ENCODE measurements at places on chromosomes 5 and 9.

DNA sequence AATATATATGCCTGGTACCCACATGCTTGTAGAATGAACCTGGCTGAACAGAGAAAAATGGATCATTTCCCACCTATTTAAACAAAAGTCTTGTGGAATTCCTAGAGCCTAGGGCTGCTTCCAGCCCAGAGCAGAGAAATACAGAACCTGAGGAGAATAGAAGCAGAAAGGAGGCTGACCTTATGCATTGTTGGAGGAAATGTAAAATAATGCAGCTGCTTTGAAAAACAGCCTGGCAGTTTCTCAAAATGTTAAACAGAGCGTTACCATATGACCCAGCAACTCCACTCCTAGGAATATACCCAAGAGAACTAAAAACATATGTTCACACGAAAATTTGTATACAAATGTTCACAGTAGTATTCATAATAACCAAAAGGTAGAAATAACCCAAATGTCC is 15.1 kb downstream of the MAPKAP1 start:
- no peak for DNase-seq

DNA sequence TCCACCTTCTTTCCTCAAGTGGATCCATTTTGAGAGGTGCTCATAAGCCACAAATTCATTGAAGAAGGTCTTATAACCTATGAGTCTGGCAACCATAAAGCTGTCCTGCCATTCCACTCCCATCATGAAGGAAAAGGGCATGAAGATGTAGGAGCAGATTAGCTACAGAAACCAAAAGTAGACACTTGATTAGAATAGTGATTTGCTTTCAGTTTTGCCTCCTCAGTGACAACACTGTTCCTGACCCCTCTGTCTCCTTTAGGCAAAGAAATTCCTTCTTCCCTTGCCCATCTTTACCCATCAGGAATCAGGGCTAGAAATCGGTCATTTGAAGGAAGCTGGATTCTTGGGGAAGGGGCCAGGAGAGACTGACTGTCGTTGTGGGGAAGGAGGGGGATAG is 55.2 kb downstream of the SLC28A3 start:
- DNase-seq: no peak

DNA sequence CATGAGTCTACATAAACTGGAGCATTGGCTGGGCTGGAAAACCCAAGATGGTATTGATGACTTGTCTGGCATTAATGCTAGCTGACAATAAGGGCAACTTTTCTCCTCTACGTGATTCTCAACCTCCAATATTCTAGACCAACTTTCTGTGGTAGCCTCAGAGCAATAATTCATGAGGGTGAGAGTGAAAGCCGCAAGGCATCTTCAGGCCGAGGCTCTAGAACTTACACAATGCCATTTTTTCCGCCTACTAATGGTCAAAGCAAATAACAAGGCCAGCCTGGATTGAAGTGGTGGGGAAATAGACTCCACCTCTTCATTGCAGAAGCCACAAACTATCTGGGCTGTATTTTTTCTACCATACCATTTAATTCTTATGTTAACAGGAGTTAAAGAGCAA is 267.4 kb downstream of the GABRG2 start:
- no peak for DNase-seq

DNA sequence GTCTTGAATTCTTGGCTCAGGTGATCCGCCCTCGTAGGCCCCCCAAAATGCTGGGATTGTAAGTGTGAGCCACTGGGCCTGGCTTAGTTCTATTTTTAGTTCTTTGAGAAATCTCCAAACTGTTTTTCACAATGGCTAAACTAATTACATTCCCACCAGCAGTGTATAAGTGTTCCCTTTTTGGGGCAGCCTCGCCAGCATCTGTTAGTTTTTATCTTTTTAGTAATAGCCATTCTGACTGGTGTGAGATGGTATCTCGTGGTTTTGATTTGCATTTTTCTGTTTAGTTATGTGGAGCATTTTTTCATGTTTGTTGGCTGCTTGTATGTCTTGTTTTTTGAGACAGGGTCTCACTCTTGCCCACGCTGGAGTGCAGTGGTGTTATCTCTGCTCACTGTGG is 28.2 kb downstream of the CNOT6 start:
- peak; percentile 23 for DNase-seq

DNA sequence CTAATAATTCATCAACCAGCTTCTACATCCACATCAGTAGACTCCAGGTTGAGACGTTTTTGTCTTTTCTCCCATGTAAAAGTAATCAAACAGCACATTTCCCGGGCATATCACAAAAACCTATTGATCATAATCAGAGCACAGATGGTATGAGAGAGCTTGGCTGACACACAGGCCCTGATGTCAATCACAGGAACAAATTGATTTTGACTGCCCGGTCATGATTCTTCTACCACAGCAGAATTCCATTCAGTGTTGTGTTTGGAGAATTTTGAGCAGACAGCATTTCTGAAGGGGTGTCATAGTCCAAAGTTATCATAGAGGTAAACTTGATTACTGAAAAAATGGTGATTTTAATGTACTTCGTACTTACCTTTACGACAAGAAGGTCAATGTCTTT is 351.1 kb downstream of the ZSWIM6 start:
- no peak for DNase-seq

GRCh38 chr5:61612431-61612830 is 280.4 kb downstream of the ZSWIM6 start:
- DNase-seq: no peak

DNA sequence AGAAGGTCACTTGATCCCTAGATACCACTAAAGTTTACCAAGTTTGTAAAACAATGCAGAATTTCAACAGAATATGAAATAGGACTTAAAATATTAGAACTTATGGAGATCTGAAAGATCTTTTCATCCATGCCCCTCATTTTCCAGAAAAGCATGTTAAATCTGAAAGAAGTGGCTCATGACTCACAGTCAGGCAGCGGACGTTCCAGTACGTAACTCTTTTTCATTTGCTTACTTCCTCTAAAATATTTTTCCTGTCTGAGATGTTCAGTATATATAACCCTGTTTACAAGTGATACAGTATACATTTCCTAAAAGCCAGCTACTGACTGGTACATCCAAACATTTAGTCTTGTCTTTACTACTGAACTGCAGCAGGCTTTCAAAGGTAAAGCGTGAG is 22.3 kb downstream of the FBXW2 start:
- DNase-seq: no peak

DNA sequence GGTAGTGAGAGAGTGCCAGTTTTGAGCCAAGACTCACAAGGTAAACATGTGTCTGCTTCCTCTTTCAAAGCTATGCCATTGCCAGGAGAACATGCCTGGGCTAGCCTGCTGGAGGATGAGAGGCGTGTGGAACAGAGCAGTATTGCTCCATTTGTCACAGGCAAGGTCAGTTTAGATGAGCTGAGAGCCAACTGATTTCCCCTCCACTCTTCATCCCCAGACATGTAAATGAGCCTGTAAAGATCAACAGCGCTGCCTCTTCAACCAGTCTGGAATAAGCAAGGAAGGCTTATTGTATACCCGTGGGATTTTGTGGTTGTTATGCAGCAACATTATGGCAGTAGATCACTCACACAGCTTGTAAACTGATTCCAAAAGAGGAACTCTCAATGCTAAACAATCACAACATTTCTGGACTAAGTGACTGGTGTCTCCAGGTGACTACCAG is 8.2 kb upstream of the GDNF start:
- DNase-seq: no peak

GRCh38 chr5:98428806-98429205 is 344.7 kb upstream of the RGMB start:
- DNase-seq: no peak

GRCh38 chr5:73515232-73515631 is 17.0 kb downstream of the BTF3 start:
- peak; percentile 40 for DNase-seq

GRCh38 chr9:124602204-124602603 is 95.0 kb upstream of the NR5A1 start:
- DNase-seq: no peak

DNA sequence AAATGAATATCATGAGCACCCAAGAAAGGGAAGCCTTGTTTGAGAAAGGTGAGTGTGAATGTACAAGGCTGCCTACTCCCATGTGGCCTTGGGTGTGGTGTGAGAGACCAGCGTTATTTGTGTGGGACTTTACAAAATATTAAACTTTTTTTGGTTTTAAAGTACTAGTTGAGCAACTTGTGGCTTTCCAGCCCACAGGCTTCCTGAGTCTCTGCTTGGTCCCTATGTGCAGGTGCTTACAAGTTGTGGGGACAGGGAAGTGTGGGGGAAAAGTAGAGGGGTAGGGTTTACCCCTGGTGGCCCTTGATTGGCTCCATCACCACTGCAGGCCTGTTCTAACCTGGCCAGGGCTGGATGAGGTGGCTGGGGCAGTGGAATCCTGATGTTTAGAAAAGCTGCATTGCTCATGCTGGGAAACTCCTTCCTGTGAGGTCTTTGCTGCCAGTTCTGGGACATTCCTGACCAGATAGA is 19.7 kb downstream of the PTTG1 start:
- peak; percentile 52 for DNase-seq

- no peak for DNase-seq
These were observed 52.0 kb downstream of the RICTOR start for GRCh38 chr5:39022151-39022550.

DNA sequence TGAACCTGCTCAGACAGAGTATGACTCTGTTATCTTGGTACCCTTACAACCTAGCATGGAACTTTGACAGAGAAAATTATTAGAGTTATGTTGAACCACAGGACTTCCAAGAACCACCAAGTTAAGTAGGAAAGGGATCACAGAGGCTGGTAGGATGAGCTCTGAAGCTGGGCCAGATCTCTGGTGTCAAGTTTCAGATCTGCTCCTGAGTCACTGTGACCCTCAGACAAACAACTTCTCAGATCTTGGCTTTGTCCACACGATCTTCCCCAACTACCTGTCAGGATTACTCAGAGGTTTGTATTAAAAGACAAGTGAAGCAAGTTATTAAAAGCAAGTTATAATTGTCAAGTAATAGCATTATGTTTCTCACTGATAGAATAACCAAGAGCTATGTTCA is 189.0 kb downstream of the SEC61B start:
- no peak for DNase-seq

GRCh38 chr5:5198135-5198534 is 58.0 kb downstream of the ADAMTS16 start:
- DNase-seq: no peak

- no peak for DNase-seq
These were observed 1.5 kb downstream of the LCN10 start for GRCh38 chr9:136740971-136741882.

GRCh38 chr5:104298518-104298917 is 735.9 kb upstream of the NUDT12 start:
- no peak for DNase-seq

Measured in common myeloid progenitor, CD34-positive (primary cell).